ENCODE measurements at places on chromosomes 5 and 9. TPM values are rescaled to one million over a fixed set of nuclear protein-coding genes. Genes with fewer than 3 reads are reported as not detected.

DNA sequence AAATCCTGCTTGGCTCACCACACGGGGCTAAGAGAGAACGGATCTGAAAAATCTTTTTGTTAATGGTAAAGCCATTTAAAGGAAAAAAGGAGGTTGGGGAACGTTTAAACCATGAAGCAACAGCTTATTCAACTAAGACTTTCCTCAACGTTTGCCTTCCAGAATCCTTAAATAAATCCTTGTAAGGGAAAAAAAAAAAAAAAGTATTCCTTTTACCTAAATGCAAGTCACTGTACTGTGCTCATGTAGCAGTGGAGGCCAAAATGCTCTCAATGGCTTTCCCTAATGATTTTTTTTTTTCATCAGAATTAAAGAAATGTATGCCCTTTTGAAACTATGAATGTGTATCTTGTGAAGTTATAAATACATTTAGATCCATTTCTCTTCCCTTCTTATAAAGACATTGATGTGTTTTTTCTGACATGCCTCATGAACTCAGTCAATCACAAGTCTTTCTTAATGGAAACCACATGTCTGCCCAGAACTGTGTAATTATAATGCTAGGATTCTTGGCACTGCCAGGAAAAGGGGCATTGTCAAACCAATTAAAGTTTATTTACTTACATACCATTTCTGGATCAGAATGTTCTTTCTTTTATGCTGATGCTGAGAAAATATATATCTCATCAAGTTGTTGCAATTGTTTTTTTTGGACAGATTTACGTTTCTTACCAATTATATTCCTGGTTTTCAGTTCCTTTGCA lies 107.5 kb downstream of the EBF1 start:
- no peak for DNase-seq

- DNase-seq: peak; percentile 75
Observed at GRCh38 chr5:134371834-134372340, 518 bp downstream of the UBE2B start.

Gene ZFP2
- total RNA-seq: 0.63 TPM

DNA sequence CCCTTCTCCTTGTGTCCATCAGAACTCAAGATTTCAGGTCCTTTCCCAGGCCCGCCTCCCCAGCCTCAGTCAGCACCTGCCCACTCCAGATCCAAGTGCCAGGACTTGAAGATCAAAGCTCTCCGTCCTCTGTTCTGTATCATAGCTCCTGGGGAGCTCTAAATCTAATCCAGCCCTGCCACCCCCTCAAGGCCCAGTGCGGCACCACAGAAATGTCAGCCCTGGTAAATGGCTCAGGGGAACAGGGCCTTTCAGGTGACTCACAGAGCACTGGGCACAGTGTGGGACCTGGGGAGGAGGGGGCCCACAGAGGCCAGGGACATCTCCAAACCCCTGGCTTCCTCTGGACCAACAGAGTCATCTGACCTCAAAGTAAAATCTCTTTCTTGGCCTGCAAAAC lies 6.0 kb downstream of the CSF2 start:
- DNase-seq: no peak

DNA sequence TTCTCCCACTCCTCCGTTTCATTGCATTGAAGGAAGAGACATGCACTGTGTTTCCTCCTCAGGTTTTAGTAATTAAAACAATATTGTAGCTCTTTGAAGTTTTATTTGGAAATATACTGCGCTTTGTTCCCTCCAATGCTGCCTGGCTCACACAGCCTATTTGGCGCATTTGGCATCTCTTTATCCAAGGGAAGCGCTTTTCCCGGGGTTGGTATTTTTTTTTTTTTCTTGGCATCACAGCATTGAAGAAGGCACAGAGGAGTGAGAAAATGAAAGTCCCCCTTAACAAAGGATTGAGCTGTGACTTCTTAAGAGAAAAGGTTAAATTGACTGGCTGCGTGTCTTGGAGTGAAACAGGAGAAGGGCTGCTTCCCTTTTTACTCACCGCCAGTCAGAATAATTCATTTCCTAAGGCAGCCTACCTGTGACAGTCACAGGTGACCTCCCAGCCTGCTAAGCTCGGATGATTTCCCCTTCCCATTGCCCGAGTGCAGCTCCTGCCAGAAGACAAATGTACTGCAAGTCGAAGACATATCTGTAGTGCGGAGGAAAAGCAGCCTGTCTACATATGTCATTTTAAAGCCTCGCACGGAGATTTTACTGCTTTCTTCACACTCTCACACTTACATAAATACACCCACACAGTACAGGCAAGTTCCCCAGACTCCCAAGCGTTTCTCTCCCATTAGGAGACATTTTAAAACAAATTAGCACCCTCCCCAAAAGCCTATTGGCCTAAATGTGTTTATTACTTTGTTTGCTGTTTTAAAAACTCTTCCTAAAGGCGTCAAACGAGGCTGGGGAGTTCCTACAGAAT lies 665.5 kb upstream of the ZNF608 start:
- DNase-seq: no peak

DNA sequence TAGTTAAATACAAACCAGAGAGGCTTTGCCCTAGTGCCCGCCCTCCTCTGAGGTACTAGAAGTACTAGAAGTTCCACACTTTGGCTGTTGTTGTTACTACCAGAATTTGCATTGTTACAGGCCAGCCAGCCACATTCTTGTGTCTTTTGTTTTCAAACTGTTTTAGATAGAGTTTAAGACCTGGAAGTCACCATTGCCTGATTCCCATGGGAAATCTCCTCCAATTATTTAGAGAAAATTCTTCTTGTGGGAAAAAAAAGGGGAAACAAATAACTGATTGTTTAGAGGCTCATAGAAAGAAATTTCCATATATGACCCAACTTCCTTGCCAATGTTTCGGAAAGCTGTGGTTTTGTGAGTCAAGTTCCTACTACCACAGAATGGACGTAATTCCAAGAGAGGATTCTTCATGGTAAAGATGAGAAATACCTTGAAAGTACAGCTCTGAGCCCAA lies 252.2 kb downstream of the GOLPH3 start:
- no peak for DNase-seq

- DNase-seq: no peak
Observed at GRCh38 chr5:140115186-140115500, 1.2 kb downstream of the PURA start.

DNA sequence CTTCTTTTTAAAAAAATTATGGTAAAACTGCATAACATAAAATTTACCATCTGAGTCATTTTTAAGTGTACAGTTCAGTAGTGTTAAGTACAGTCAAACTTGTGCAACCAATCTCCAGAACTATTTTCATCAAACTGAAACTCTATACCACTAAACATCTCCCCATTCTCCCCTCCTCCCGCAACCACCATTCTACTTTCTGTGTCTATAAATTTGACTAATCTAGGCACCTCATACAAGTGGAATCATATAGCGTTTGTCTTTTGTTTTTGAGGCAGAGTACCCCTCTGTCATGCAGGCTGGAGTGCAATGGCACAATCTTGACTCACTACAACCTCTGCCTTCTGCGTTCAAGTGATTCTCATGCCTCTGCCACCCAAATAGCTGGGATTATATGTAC lies 24.0 kb upstream of the EBF1 start:
- no peak for DNase-seq

Gene ARSI
- 0.43 TPM for total RNA-seq

- DNase-seq: no peak
Observed at GRCh38 chr5:27855491-27855890, 817.1 kb upstream of the CDH9 start.

DNA sequence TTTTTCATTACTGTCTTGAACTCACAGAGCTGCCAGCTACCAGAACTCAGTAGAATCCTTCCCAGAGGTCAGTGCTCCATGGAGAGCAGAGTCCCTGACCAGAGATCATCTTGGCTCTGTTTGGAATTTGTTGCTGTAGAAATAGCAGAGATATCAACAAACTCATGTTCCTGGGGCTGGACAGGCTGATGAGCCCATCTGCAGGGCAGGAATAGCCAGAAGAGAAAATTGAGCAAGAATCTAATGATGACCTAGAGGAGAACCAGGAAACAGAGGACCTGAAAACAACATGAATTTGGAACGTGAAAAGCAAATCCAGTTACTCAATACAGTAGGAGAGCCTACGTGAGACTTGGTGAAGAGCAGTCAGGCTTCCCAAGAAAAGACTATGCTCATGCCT lies 437.8 kb downstream of the PLK2 start:
- DNase-seq: no peak

DNA sequence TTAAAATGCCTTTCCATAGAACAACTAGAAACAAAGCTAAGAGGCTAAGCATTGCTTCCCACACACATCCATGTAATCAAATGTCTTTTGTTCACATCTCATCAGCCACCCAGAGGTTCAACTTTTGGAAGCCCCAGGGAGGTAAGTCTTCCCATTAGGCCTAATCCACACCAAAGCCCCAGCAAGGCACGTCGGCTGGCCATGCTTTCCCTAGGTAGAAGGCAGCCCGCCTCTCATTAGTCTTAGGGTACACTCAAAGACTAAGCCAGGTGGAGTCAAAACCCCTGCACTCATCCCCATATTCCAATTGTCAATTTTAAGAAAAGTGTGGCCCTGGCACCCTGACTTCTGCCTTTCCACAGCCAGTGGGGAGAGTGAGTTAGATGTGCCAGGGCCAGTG lies 87.9 kb downstream of the ATPSCKMT start:
- DNase-seq: no peak

- DNase-seq: peak; percentile 55
Observed at GRCh38 chr5:119411361-119412278, 40.7 kb upstream of the HSD17B4 start.

Gene INSL6
- total RNA-seq: not detected

DNA sequence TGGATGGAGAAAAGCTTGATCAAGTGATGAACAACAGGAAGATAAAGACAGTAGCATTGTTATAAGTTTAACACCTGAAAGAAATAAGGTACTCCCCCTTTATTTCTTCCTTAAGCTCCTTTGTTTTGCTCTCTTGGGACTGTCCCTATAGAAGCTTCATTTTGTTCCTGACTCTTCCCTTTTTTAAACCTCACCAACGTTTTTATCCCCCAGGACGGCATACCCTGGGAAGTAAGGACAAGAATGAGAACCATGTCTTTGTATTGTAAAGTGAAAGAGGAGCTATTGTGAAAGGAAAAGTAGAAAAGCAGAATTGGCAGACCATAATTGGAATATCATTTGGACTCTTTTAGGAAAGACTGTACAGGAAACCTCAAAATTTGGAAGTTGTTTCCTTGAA lies 1368.6 kb upstream of the C9orf72 start:
- no peak for DNase-seq

Gene OR1Q1
- not detected for total RNA-seq

Gene GDA
- total RNA-seq: 43.2 TPM

GRCh38 chr9:123860603-123861002 lies 69.3 kb downstream of the DENND1A start:
- DNase-seq: no peak

GRCh38 chr5:170632985-170633234 lies 129.1 kb downstream of the KCNIP1 start:
- peak; percentile 60 for DNase-seq

Gene ZFP37
- total RNA-seq: 0.55 TPM

DNA sequence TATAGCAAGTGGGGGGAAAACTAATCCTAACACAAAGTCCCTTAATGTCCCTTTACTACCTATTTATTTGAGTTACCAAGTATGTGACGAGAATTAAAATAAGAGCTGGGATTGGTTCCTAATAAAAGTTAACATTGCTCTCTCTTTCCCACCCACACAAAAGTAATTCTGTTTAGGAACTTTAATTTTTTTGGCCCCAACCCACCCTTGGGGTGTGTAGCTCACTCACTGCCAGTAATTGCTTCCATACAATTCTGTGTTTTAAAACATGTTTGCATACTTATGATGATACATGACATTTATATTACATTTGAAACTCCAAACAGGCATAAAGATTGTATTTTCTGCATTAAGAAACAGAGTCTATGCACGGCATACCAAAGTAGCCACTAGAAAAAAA lies 106.5 kb downstream of the BNC2 start:
- no peak for DNase-seq

Gene COL15A1
- 0.23 TPM for total RNA-seq

DNA sequence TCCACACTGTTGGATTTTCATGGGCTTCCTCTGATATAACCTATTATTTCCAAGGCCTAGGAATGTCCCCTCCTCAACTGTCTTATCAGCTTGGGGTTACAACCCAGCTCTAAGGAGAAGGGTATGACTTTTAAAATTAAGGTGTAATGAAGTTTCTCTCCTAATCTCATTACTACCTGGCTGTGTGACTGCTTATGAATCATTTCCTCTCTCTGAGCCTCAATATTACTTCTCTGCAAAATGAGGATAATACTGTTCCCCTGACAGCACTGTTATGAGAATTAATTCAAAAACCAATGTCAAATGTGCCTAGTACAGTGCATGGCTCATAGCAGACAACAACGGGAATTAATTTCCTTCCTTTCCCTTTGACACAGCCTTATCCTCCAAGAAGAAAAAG lies 118.9 kb downstream of the NR6A1 start:
- no peak for DNase-seq

- no peak for DNase-seq
Observed at GRCh38 chr9:3865141-3865772, 339.5 kb upstream of the RFX3 start.

DNA sequence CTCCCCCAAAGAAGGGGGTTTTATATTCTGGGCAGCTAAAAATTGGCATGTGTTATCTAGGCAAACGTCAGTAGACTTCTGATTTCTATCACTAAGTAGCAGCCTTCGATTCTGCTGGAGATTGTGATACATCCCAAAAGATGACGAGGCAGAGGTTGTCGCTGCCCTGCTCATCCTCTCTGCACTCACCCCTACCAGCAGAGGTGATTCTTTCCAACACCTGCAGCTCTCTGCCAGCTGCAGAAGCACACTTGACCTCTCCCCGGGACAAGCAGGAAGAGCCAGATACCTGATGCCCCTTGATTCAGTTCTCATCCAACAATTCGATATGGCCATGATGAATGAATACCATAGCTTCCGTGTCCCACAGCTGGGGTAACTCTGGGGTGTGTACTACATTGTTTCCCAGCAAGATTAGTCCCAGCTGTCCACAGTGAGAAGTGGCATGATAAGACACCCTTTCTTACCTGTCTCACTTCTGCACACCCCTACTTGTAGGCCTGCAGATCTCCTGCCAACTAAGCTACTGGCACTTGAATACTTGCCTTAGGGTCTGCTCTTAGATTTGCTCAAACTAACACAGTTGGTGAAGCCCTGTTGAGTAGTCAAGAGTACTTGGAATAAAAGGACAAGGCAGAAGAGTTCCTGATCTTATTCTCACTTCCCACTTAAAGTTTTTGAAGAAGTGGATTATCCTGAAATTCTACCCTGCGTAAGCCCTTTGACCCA lies 37.6 kb upstream of the SMAD5 start:
- no peak for DNase-seq

GRCh38 chr9:135108831-135109510 lies 21.5 kb downstream of the OLFM1 start:
- DNase-seq: no peak

GRCh38 chr5:102955488-102955887 lies 164.4 kb downstream of the GIN1 start:
- no peak for DNase-seq

Gene PCDHGA3
- 0.60 TPM for total RNA-seq

Measured in left lobe of liver (tissue), 2 donors.